Activated T-helper 1 cell treated with anti-CD3 and anti-CD28 coated beads, Interleukin-12 subunit alpha, Interleukin-12 subunit beta, Interleukin-2, Interleukin-4 antibody, amounts not matched to agents 30 ng/mL and 10 ng/mL and 1 ng/mL, durations not matched to agents 14 hours and 24 hours and 36 hours (primary cell): ENCODE measurements at places on chromosomes 1 and 21.

GRCh38 chr1:162992945-162993344 is 76.2 kb upstream of the RGS4 start:
- DNase-seq, result no peak
- H3K27ac ChIP-seq, result no peak overlapping the region
- peaks cover 2% of the 10 kb centered on the region for H3K27me3 ChIP-seq
- H3K4me1 ChIP-seq, result no peaks in the 10 kb centered on the region
- H3K4me3 ChIP-seq, result no peak overlapping the region
- H3K36me3 ChIP-seq, result no peaks in the 10 kb centered on the region

- peaks cover 7% of the 10 kb centered on the region for H3K4me1 ChIP-seq
- peaks cover 2% of the 10 kb centered on the region for H3K36me3 ChIP-seq
- no peak for DNase-seq
- no peak overlapping the region for H3K27ac ChIP-seq
- H3K27me3 ChIP-seq, result peaks cover 12% of the 10 kb centered on the region
- no peak overlapping the region for H3K4me3 ChIP-seq
These were observed 7.0 kb upstream of the HIVEP3 start for GRCh38 chr1:41925712-41926111.

- H3K36me3 ChIP-seq, result no peaks in the 10 kb centered on the region
- H3K27ac ChIP-seq, result no peak overlapping the region
- H3K4me3 ChIP-seq, result no peak overlapping the region
- H3K4me1 ChIP-seq, result no peaks in the 10 kb centered on the region
- no peak for DNase-seq
These were observed 394.3 kb downstream of the KCNH1 start for GRCh38 chr1:210739627-210740026.

DNA sequence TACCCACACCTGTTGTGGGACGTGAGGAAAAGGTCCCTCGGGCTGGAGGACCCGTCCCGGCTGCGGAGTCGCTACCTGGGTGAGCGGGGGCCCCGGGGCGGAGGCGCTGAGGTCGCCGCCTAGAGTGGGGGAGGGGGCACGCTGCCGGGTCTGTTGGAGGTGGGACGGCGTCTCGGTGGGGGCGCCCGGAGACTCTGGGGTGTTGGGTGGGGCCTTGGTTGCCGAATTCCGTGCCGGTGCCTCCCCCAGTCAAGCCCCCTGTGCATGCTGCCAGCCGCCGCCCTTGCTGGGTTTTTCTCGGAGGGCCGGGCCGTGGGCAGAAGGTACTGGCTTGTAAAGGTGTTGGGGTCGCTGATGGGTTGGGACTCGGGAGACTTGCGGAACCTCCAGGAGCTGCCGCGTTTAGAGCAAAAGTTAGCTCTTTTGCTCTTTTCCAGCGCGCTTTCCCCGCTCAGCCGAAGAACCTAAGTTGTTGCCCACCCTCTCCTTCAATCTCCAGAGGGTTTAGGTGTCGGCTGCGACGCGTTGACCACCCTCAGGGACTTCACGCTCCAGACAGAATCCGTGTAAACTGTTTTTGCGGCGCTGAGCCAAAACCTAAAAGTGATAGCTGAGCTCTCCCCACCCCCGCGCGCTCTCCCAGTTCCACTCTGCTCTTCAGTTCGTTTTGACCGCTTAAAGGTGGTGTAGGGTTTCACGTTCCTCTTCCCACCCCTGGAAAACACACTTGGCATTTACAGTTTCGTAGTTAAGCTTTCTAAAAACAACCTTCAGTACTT is at the start of gene MPC2:
MPC2 (minus strand) TSS at position 143 of the 779 bp plus-strand sequence. CDS start 1,231 bp downstream, outside the sequence.
- peak within 1 kb of the TSS; percentile 98 for H3K27ac ChIP-seq
- H3K27me3 ChIP-seq, result no peaks in the 10 kb centered on the region
- DNase-seq, result peak; percentile 56

DNA sequence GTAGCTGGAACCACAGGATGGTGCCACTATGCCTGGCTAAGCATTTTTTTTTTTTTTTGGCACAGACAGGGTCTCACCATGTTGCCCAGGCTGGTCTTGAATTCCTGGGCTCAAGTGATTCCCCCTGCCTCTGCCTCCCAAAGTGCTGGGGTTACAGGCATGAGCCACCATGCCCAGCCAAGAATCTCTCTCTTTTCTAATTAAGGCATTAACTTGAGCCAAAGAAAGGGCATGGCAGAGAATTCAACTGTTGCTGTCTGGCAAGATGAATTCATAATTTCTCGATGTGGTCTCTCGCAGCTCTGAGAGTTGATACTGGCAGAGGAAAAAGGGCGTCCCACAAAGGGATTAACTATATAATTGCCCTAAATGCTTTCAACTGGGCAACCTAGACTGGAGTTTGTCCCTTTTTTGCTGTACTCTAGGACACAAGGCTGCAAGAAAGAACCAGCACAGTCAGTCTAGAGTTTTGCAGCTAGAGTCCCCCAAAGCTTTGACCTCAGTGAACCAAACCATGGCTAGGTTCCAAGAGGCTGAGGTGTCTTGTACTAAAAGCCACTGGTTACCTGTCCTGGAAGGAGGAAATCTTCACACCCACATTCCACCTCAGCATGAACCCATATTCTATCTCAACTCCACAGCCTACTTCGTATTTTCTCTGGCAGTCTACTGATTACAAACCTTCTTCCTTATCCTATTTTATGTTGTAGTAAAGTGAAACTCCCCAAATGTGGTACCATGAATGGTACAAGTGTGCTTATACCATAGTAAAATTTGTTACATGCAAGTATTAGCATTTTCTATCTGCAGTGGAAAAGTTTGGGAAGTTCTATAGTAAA is 51.2 kb downstream of the OPTC start:
- no peaks in the 10 kb centered on the region for H3K4me1 ChIP-seq
- H3K36me3 ChIP-seq, result no peaks in the 10 kb centered on the region
- H3K27ac ChIP-seq, result no peak overlapping the region
- peaks cover 4% of the 10 kb centered on the region for H3K27me3 ChIP-seq
- no peak overlapping the region for H3K4me3 ChIP-seq
- no peak for DNase-seq

DNA sequence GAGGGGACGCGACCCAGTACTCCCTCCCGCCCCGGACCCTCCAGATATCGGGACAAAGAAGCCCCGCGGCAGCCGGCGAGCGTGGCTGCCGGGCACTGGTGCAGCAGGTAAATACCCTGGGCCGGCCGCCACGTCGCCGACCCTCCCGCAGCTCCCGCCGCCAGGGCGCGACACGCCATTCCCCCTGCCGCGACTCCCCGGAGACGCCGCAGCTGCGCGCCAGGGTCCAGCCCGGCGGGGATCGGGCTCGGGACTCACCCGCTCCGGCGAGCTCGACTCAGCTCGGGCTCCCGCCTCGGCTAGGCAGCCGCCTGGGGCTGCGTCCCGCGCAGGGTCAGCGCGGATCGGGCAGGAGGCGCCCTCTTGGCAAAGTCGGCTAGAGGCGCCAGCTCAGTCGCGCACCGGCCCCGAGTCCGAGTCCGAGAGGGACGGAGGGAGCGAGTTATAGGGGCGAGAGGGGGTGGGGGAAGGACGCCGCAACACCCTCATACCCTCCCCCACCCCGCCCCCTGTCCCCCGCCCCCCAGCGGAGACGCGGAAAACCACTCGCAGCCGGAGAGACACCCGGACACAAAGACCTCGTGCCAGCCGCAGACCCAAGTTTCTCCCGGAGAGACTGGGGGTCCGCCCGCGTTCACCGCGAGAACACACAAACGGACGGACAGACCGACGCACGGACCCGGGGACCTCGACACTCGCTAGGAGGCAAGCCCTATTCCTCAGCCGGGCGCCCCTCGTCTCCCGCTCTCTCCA is 985 bp downstream of the SYT6 start:
- H3K36me3 ChIP-seq, result no peaks in the 10 kb centered on the region
- DNase-seq, result no peak
- no peak overlapping the region for H3K27ac ChIP-seq
- H3K4me3 ChIP-seq, result no peak overlapping the region
- peaks cover 56% of the 10 kb centered on the region for H3K27me3 ChIP-seq

- DNase-seq, result no peak
- H3K4me1 ChIP-seq, result no peaks in the 10 kb centered on the region
- no peak overlapping the region for H3K4me3 ChIP-seq
- H3K36me3 ChIP-seq, result no peaks in the 10 kb centered on the region
These were observed 243.4 kb downstream of the RHOU start for GRCh38 chr1:228978484-228979324.

GRCh38 chr1:226002667-226003501 is 3.7 kb upstream of the SDE2 start:
- H3K4me3 ChIP-seq, result peak overlapping the region; percentile 38
- no peak for DNase-seq
- H3K4me1 ChIP-seq, result peaks cover 45% of the 10 kb centered on the region
- H3K27me3 ChIP-seq, result no peaks in the 10 kb centered on the region
- H3K27ac ChIP-seq, result peak overlapping the region; percentile 87

- H3K4me3 ChIP-seq, result peak overlapping the region; percentile 94
- DNase-seq, result no peak
- peaks cover 2% of the 10 kb centered on the region for H3K27me3 ChIP-seq
- peaks cover 41% of the 10 kb centered on the region for H3K36me3 ChIP-seq
These were observed 1.9 kb downstream of the SLC2A1 start for GRCh38 chr1:42956739-42957138.

- H3K27ac ChIP-seq, result no peak overlapping the region
- H3K4me3 ChIP-seq, result no peak overlapping the region
- no peaks in the 10 kb centered on the region for H3K36me3 ChIP-seq
- H3K27me3 ChIP-seq, result no peaks in the 10 kb centered on the region
- no peaks in the 10 kb centered on the region for H3K4me1 ChIP-seq
These were observed 92.5 kb upstream of the RGS4 start for GRCh38 chr1:162976628-162977027.

GRCh38 chr21:23853796-23854379 is 1753.4 kb downstream of the MRPL39 start:
- H3K4me1 ChIP-seq, result peaks cover 5% of the 10 kb centered on the region
- H3K27me3 ChIP-seq, result peaks cover 8% of the 10 kb centered on the region
- DNase-seq, result no peak
- H3K27ac ChIP-seq, result no peak overlapping the region
- H3K36me3 ChIP-seq, result no peaks in the 10 kb centered on the region
- no peak overlapping the region for H3K4me3 ChIP-seq

DNA sequence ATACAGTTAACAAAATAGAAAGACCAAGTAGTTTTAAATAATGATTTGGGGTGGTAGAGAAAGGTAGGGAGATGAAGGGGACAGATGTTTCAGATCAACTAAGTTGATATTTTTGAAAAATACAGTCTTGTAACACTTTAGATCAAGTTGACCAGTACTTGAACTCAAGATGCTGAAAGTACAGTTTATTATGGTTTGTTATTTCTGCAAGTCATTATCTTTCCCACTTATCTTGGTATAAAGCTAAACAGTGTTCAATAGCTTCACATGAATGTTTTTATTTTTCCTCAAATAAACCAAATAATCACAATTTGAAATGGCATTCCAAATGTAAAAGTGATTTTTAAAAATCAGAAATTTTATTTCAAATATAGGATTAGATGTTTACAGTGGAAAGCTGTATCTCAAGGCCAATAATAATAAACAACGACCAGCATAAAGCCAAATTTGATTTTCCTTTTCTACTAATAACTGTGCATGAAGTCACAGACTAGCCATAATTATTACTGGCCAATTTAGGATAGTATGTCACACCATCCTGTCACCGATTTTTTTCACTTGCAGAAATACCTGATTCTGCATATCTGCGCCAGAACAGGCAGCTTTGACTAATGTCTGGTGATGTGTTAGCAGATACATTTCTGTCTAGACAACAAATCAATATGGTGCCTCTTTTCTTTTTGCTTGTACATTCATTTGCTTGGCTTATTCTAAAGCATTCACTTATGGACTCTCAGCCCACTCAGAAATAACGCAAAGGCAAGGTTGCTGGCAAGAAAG is 320.2 kb downstream of the TM2D1 start:
- H3K27me3 ChIP-seq, result peaks cover 13% of the 10 kb centered on the region
- no peaks in the 10 kb centered on the region for H3K36me3 ChIP-seq
- peaks cover 7% of the 10 kb centered on the region for H3K4me1 ChIP-seq
- no peak overlapping the region for H3K27ac ChIP-seq
- DNase-seq, result no peak
- H3K4me3 ChIP-seq, result no peak overlapping the region
